ENCODE measurements at places on chromosomes 2 and 18.

DNA sequence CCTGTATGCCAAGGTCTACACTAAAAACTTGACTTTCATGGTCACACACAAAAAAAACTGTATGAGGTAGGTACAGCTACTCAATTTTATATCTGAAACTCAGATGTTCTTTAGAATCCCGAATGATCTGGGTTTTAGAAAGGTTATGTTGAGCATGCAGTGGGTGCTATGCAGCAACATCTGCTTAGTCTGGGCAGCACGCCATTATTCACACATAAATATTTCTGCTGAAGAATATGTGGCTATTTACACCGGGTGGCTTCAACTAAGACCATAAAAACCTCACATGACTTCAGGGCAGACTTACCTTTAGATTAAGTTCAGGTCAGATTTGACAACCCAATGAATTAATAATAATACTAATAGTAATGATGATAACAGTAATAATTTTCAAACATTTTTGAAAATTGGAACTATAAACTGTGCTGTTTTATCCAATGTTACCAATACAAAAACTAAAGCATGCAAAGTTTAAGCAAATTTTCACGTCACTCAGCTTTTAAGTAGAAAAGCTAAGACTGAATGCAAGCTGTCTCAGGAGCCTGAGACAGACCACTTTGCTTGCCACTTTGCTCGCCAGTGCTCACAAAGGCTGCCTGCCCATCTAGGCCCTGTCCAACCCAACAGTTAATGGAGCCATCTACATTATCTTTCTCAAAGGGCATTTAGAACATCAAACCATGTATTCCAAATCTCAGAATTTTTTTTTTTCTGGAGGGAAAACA is 292.0 kb downstream of the CNTNAP5 start:
- DNase-seq: no peak

GRCh38 chr2:192195548-192196418 is 1.1 kb upstream of the TMEFF2 start:
- DNase-seq: no peak

- no peak for DNase-seq
Observed at GRCh38 chr2:106158131-106158530, 36.0 kb downstream of the UXS1 start.

DNA sequence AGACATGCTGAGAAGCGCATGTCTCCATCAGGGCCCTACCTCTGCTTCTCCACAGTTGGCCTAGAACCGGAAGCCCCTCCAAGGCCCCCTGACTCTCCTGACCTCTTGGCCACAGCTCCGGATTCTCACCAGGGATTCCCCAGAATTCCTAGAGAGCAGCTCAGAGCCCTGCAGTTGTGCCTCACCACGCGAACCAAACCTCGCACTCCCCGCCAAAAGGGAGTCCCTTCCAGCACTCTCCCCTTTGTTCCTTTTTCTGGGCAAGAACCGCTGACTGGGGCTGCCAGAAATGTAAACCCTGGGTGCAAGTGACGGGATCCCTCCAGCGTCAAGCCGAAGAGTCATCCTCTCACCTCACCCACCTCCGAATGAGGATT is 36.7 kb downstream of the AFF3 start:
- DNase-seq: no peak

GRCh38 chr18:34220081-34220815 is 4.5 kb downstream of the NOL4 start:
- no peak for DNase-seq

DNA sequence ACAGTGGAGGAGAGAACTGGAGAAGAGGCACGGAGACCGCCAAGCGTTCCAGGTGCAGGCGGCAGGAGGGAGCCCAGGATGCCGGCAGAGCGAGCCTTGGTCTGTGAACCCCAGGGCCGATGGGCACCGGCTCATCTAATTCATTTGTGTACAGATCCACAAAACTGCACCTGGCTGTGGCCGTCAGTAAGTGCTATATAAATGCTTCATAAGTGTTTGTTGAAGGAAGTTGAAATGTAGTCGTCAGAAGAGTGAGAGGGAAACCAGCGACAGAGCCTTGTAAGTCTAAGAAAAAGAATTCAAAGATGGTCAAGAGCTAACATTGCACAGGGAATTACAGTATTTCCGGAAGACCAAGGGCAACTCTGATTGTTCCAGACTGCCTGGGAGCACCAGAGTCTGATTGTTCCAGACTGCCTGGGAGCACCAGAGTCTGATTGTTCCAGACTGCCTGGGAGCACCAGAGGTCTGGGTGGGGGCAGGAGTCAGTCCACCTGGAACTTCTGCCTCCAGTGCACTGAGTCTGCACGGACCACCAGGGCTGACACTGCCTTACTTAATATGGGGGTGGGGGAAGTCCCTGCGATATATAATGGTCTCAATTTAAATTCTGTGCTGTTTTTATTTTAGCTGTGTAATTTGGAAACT is 112.3 kb downstream of the BCL2 start:
- no peak for DNase-seq

DNA sequence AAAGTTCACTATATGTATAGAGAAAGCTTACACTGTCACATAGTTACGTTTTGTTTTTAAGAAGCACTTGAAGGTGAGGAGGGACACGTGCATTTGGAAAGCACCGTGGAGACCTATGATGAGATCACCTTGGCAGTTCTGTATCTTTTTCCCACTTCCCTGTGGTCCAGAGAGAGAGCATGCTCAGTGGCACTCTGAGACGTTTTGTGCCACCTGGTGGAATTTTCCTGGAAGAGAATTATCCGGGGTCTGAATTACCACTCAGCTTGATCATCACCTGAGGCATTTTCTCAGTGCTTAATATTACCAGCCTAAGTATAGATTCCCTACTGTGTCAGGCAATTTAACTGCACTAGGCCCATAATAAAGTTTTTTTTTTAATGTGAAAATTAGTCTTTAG is 469.4 kb upstream of the SMIM21 start:
- DNase-seq: no peak

GRCh38 chr2:12734914-12735654 is 18.3 kb downstream of the TRIB2 start:
- DNase-seq: no peak

DNA sequence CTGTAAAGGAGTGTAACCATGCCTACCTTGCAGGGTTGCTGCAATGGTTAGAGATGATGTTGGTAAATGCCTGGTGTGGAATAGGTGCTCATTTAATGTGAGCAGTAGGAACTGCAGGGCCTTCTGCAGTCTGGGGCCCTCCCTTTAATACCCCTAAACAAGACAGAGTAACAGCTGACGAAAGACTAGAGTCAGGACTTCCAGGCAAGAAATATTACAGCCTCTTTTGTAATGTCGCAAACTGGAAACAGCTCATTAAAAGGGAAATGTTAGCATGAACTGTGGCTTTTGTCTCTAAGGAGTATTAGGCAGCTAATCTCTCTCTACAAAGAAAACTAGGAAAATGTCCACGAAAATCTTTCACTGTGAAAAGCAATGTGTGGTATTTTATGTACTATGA is 26.0 kb downstream of the MARCO start:
- no peak for DNase-seq

GRCh38 chr2:10385933-10386773 is 62.0 kb downstream of the ODC1 start:
- DNase-seq: no peak

Data from stimulated activated CD4-positive, alpha-beta T cell treated with anti-CD3 and anti-CD28 coated beads, Interleukin-15, amount 100 ng/mL, for 1 hour (primary cell).